ENCODE measurements at places on chromosomes 3 and 15.
A peak's percentile ranks its signal among the peaks of the same experiment; 100 is the strongest.

GRCh38 chr3:46711760-46712159, 5.9 kb downstream of the PRSS50 start:
- no peak for DNase-seq
- H3K4me1 ChIP-seq = peaks cover 3% of the 10 kb centered on the region
- no peaks in the 10 kb centered on the region for H3K36me3 ChIP-seq

- H3K4me1 ChIP-seq = peaks cover 38% of the 10 kb centered on the region
- H3K27ac ChIP-seq = peak overlapping the region; percentile 73
- H3K4me3 ChIP-seq = peak overlapping the region; percentile 62
- no peak for DNase-seq
- peaks cover 3% of the 10 kb centered on the region for H3K36me3 ChIP-seq
- no peaks in the 10 kb centered on the region for H3K27me3 ChIP-seq
Measured at GRCh38 chr3:13525827-13526625, 22.9 kb upstream of the FBLN2 start.

- no peaks in the 10 kb centered on the region for H3K4me1 ChIP-seq
- H3K4me3 ChIP-seq = no peak overlapping the region
- no peak overlapping the region for H3K27ac ChIP-seq
- H3K36me3 ChIP-seq = no peaks in the 10 kb centered on the region
- DNase-seq = no peak
Measured at GRCh38 chr3:3280396-3280795, 100.9 kb upstream of the CRBN start.

DNA sequence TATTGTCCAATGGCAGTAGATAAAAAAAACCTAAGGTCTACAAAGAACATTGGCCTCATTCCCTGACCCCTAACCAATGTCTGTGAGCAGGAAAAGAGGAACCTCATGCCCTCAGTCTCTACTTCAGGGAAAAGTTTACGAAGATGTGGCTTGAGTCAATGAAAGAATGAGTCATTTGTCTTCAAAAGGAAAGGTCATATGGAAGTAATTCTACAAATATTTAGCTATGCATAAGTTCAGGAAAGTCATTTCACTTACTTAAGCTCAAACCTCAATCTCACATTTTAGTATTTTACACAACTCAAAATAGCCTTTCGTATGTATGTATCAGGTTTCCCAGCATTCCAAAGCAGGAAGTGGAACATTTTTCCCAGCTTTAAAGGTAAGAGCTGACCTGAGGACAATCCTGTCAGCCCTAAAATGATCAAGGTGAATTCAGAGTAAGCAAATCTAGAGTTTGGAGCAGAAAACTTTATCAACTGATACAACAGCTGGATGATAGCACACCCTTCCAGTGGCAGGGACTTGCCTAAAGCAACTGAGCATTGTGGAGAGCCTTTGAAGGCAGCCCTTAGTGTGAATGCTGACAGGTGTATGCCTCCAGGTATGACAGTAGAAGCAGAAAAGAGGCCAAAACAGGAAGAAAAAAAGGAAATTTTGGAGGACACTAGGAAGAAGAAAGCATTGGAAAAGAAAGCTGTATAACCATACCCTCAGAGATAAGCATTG, 53.9 kb upstream of the ACKR4 start:
- H3K27me3 ChIP-seq = no peaks in the 10 kb centered on the region

- DNase-seq = no peak
- H3K27ac ChIP-seq = peak overlapping the region; percentile 97
- no peaks in the 10 kb centered on the region for H3K27me3 ChIP-seq
Measured at GRCh38 chr3:129398803-129399144, 29.7 kb downstream of the EFCAB12 start.

DNA sequence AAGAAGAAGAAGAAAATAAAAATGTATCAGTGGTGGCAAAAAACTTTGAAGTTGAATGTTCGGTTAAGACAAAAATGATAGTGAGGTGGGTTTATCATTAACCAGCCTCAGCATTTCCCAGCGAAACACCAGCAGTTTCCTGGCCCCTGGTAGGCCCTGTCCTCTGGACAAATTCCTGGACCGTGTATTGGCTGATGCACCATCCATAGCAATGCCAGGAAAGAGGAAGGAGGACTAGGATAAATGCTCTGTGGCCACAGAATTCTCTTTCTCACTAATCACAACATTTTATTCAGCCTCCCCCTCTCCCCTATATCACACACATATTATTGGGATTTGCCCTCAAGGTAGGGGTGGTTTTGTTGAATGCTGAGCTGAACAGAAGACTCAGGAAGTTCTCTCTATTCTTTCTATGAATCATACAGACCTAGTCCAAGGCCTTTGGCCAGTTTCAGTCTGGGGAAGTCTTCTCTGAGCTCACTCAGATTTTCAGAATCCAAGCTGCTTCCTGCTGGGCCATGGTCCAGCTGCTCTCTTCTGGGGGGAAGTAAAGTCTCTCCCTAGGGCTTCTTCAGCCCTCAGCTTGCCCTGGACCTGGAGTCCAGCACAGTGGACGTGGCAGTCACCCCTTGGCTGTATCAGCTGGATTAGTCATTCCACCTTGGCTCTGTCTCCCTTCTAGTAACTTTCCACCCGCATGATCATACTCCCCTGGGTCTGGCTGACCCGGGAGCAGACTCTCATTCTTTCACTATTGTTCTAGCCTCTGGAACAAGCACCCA, 27.6 kb downstream of the SLC28A1 start:
- peaks cover 35% of the 10 kb centered on the region for H3K4me1 ChIP-seq
- no peaks in the 10 kb centered on the region for H3K36me3 ChIP-seq
- H3K27me3 ChIP-seq = peaks cover 3% of the 10 kb centered on the region
- no peak for DNase-seq
- H3K4me3 ChIP-seq = no peak overlapping the region

DNA sequence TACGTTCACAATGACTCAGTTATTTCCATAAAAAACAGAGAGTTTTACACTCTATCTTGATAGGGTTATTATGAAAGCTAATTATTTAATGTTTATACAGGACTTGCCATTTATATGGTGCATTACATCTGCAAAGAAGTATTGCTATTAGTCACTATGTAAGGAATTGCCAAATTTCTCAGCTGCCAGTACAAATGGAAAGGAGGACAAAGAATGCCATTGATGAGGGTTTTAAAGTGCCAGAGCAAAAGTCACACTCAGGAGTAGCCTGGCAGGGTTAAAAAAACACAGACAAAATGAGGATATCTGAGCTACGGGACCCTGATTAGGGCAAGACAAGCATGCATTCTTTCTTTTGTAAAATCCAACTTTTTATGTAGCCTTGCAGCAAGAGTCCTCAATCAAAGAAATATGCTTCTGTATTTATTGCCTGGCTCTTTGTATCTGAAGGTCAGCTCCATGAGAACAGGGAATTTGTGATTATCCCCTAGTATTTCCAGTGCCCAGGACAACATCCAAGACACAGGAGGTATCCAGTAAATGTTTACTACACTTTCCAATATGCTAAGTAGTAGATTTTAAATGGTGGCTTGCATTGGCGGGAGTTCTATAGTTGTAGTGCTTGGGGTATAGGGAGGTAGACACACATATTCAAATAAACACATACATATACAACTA, 1013.6 kb downstream of the ROBO1 start:
- H3K4me1 ChIP-seq = peaks cover 20% of the 10 kb centered on the region
- no peaks in the 10 kb centered on the region for H3K27me3 ChIP-seq
- no peak for DNase-seq
- no peak overlapping the region for H3K27ac ChIP-seq
- peaks cover 9% of the 10 kb centered on the region for H3K36me3 ChIP-seq
- H3K4me3 ChIP-seq = no peak overlapping the region

GRCh38 chr3:152558386-152558785, 276.5 kb upstream of the P2RY1 start:
- DNase-seq = no peak
- H3K4me3 ChIP-seq = no peak overlapping the region
- no peaks in the 10 kb centered on the region for H3K36me3 ChIP-seq
- H3K27me3 ChIP-seq = no peaks in the 10 kb centered on the region

DNA sequence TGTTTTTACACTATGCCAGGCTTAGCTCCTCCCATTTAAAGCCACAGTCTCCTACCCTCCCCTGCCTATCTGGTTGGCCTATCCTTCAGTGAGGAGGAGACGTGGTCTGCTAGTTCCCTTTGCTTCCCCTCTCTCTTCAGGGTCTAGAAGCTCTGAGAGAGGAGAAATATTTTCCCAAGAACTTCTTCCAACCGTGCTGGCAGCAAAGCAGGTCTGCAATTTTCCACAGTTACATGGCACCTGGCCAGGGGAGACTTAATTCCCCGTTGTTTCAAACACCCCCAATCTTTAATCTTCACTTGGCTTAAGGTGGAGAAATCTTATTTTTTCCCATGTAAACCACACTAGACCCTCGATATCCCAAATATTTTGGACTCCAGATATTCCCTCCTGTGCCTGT, 149.5 kb upstream of the MCTP2 start:
- DNase-seq = no peak
- no peak overlapping the region for H3K27ac ChIP-seq
- H3K27me3 ChIP-seq = no peaks in the 10 kb centered on the region

GRCh38 chr3:74537164-74537563, 77.3 kb downstream of the CNTN3 start:
- no peak overlapping the region for H3K27ac ChIP-seq
- no peak overlapping the region for H3K4me3 ChIP-seq
- H3K27me3 ChIP-seq = no peaks in the 10 kb centered on the region
- H3K36me3 ChIP-seq = no peaks in the 10 kb centered on the region
